GM19239 (cell line): ENCODE measurements at places on chromosomes 3 and 15.

DNA sequence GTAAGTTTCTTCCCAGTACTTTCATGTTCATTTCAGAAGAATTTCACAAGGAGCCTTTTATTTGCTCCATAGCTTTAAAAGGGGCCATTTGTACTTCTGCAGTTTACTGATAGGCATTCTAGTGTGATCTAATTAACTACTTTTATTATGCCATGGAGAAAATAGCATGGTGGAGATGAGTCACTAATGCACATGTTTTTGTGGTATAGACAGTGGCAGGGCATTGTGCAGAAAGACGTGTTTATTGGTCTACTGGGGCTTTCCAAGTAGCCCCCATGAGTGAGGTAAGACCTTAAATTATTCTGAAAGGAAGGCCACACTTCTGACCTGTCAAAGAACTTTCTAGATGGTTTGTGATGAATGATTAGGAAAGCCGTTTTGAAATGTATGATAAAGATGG lies 810.0 kb upstream of the NR2F2 start:
- no peak for DNase-seq

GRCh38 chr3:145032791-145033190 lies 1061.2 kb downstream of the DIPK2A start:
- no peak for DNase-seq

- no peak for DNase-seq
Observed at GRCh38 chr3:156536524-156537316, 18.2 kb downstream of the SSR3 start.

DNA sequence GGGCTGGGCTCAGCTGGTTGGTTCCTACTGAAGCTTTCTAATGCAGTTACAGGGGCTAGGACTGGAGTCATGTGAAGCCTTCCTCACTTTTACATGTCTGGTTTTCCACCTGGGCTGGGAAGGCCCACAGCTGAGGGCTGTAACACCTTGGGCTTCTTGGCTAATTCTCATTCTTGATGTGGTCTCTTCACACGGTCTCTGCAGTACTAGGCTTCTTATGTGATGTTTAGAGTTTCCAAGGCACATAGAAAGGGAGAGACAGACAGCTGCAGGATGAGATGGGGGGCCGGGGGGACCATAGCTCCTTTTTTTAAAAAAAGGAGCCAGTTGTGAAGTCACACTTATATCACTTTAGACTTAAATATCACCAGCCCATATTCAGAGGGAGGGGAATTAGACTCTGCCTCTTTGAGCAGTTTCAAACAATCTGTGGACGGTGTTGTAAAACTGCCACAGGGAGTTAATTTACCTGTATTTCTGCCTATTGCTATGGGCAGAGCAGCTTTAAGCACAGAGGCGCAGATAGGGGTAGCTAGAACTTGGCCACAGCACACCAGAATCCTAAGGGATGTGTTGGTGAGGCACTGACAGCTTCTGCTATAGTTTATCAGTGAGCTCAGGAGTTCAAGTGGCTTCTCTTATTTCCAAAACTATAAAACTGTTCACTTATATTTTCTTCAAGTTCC lies 46.7 kb downstream of the NKIRAS1 start:
- no peak for DNase-seq

GRCh38 chr3:54538346-54538745 lies 389.5 kb downstream of the LRTM1 start:
- no peak for DNase-seq

GRCh38 chr3:113556946-113557335 lies 24.6 kb downstream of the SIDT1 start:
- no peak for DNase-seq

DNA sequence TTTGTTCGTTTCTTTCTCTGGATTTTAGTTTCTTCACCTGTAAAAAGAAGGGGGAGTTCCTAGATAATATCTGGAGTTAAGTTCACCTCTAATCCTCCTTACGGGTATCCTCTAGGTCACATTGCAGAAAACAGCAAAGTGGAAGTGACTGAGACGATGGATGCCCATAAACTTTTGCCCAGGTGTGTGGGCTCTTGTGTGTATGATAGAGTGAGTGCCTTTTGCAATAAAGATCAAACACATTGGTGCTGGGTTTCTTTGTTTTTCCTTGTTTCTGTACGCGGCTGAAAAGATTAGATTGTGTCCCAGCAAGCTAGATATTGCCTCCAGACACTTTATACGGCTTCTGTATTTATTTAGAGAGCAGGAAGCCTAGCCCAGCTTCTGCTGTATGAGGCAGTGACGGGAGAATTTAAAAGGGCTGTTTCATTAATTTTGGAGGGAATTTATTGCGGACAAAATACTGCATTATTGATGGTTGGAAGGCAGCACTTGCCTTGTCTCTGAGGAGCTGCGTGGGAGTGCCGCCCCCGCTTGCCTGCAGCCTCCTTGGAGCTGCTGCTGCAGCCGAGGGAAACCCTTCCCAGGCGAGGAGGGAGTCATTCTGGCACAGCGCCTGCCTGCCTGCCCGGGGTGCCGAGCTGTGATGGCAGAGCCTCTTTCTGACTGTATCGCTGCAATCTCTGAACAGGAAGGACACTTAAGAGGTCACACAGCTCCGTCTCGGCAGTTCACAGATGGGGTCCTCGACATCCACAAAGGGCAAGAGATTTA lies 38.5 kb downstream of the PYDC2 start:
- no peak for DNase-seq

GRCh38 chr3:19025441-19025840 lies 122.9 kb upstream of the KCNH8 start:
- DNase-seq = no peak

DNA sequence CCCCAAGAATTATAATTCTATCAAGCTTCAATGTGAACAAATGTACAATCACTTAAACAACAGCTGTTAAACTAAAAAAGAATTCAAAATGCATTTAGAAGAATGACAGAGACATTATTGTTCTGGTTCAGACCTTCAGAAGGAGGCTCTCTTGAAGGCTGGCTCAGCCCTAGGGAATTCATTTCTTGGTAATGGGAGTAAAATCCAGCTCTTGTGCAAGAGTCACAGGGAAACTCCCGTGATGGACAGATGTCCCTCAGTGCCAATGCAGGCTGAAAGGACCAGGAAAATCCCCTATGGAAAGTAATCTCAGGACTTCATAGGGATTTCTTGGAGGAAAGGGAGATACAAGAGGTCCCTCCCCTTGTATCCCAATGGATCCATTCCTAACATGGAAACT lies 149.9 kb upstream of the STT3B start:
- no peak for DNase-seq

GRCh38 chr3:140470962-140471361 lies 206.9 kb upstream of the TRIM42 start:
- DNase-seq = no peak

DNA sequence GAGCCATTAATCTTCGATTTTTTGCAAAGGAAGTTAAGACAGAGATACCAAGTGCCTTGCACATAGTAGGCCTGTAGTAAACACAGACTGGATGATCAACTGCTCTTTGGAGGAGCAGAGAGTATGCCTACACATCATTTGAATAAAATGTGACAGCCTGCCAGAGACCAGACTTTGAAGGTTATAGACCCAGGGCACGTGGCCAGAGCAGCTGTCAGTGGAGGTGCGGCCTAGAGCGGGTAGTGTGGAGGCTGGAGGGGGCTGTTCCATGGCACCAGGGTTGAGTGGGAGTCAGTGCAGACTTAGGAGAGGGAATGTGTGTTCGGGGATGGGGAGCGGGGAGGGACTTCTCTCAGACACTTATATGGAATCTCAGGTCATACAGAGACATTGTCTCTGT lies 80.8 kb downstream of the SMAD3 start:
- no peak for DNase-seq

- DNase-seq = no peak
Observed at GRCh38 chr3:188901126-188901525, 270.6 kb upstream of the TPRG1 start.

DNA sequence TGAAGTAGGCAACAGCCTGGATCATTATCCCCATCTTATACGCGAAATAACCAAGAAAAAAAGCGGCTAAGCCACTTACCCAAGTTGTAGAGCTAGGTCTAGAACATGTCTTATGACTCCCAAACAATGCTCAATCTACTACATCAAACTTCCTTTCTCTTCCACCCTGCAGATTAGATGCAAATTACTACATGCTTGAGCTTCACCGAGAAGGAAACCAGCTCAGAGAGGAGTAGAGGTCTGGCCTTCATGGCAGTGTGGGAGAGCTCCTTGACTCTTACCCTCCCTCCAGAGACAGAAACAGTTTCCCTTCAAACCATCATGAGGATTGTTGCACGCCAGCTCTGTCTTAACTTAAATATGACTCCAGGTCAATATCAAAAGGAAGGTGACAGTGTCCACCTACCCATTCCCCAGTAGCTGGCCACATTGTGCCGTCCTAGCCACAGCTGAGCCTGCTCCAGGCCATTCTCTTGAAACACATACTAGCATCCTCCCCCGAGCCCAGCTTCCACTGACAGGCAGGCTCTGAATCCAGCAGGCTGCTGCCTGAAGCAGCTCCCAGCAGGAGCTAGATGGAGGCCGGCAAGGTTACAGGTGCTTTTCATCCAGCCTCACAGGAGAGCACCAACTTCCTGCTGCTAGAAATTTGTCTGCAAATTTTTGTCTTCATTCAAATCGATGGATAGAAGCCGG lies 56.8 kb downstream of the CPN2 start:
- no peak for DNase-seq

DNA sequence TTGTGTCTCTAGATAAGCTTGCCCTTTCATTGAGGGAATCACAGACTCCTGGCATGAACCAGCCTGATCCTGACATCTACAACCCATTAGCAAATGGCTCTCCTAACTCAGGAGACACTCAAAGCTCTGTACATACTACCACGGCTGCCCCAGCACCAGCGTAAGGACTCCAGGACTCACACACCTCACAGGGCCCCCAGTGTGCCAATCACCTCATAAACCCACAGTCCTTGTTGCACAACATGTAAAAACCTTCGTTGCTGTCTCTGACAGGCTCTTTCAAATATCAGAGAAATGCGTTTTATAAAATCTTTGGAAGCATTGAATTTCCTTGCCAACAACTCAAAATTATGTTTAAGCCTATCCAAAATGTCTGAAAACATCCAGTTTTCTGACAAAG lies 7.3 kb downstream of the FYCO1 start:
- no peak for DNase-seq

DNA sequence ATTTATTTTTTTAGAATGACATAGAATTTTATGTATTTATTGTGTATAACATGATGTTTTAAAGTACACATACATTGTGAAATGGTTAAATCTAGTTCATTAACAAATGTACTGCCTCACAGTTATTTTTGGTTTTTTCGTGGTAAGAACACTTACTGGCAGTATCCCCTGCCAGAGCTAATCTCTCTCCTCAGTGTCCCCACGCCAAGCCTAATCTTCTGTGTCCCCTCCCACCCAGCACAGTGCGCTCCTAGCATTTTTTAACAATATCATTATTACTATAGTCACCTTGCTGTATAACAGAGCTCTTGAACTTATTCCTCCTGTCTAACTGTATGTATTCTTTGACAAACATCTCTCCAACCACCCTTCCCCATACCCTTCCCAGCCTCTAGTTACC lies 333.2 kb downstream of the GABRB3 start:
- no peak for DNase-seq

DNA sequence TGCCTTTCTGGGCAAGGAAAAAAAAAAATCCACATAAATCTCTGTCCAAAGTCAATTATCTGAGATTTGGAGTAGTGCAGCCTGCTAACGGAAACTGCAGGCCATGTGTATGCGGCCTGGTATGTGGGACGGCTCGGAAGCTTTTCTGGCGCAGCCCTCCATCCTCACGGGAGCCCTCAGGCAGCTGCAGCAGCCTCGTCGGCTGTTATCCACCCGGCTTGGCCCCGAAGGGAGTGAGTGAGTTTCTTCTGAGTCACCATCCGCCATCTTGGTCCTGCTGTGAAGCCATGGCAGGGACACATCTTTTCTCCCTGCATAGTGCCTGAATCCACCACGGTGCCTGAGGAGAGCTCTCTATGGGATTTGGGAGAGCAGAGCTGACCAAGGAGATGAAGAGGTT lies 62.8 kb downstream of the POLR2M start:
- no peak for DNase-seq

DNA sequence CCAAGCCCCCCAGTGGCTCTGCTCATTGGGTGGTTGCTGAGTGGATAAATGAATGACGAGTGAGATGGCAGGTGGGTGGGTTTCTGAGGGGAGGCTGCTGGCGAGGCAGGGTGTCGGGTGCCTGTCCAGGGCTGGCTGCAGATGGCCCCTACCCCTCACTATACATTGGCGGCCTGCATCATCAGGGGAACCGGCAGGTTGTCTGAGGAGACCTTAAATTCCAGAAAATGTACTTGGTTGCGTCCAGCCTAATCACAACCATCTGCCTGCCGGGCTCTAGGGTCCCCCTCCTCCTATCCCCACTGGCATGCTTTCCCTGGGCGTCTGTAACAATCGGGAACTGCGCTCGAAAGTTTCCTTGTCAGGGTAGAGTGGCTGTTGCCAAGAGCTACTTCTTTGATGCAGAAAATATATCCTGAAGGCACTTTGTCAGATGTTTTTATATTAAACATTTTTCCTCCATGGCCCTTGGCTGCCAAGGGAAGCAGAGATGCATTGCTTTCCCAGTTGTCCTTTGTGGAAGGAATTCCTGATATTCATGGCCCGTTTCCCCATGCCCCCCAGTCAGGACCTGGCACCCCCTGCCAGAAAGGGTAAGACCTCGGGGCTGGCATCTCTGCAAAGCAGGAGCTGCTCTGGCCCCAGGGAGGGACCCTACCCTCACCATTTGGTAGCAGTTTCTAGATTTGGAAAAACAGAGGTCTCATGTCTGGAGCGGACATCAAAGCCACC lies 22.9 kb downstream of the SMAD6 start:
- no peak for DNase-seq

DNA sequence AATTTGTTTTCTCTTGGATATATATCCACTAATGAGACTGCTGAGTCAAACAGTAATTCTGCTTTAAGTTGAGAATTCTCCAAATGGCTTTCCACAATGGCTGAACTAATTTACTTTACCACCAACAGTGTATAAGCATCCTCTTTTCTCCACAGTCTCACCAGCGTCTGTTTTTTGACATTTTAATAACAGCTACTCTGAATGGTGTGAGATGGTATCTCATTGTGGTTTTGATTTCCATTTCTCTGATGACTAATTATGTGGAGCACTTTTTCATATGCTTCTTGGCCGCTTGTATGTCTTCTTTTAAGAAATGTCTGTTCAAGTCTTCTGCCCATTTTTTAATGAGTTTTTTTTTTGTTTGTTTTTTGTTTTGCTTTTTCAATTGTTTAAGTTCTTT lies 206.2 kb downstream of the CTNNB1 start:
- DNase-seq = no peak

DNA sequence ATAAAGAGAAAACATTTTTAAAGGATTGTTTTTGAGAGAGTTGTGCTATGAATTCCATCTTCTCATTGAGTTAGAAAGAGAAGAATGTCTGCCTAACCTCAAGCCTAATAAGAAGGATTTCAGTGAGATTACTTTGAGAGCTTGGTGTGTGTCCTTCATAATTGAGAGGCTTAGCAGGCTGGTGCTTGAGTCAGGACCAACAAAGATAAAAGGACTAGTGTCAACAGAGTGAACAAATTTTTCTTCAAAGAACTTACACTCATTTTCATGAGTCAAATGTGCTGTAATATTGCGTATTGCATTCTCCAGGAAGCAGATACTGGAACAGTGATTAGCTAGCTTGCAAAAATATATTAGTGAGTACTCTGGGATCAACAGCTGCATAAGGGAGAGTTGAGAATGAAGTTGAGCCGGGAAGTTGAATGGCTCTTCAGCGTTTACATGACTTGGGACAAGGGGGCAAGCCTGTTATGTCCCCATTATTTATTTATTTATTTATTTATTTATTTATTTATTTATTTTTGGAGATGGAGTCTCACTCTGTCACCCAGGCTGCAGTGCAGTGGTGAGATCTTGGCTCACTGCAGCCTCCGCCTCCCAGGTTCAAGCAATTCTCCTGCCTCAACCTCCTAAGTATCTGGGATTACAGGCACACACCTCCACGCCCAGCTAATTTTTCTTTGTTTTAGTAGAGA lies 37.5 kb upstream of the SLITRK3 start:
- DNase-seq = no peak
